ENCODE measurements at places on chromosomes 4 and X. TPM values are rescaled to one million over a fixed set of nuclear protein-coding genes. Genes with fewer than 3 reads are reported as not detected.

SETD7 gene
- 1.7 TPM for total RNA-seq

- DNase-seq: no peak
- H3K4me3 ChIP-seq: no peak overlapping the region
- no peak overlapping the region for H3K27ac ChIP-seq
- no peaks in the 10 kb centered on the region for H3K4me1 ChIP-seq
Measured at GRCh38 chr4:183345261-183345660, 23.0 kb upstream of the CLDN24 start.

GRCh38 chrX:109312757-109313156 is 169.1 kb downstream of the GUCY2F start:
- H3K27ac ChIP-seq: no peak overlapping the region
- no peaks in the 10 kb centered on the region for H3K4me1 ChIP-seq
- H3K36me3 ChIP-seq: peaks cover 3% of the 10 kb centered on the region
- no peak overlapping the region for H3K4me3 ChIP-seq
- H3K27me3 ChIP-seq: no peaks in the 10 kb centered on the region
- no peak for DNase-seq

DNA sequence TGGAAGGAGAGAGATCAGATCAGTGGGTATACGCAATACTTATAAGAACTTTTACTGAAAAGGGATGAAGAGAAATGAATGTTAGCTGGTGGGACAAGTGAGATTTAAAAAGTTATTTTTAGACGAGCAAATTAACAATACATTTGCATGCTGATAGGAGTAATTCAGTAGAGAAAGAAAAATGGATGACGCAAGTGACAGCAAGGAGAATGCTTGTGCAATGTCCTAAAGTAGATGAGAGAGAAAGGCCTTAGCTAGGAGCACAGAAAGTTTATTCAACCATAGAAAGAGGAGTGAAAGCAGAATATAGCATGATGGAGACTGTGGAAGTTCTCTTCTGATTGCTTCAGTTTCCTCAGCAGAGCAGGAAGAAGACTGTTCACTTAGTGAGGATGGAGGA is 45.8 kb downstream of the OSTC start:
- DNase-seq: no peak
- peaks cover 7% of the 10 kb centered on the region for H3K4me1 ChIP-seq
- H3K27me3 ChIP-seq: no peaks in the 10 kb centered on the region
- H3K4me3 ChIP-seq: no peak overlapping the region
- no peak overlapping the region for H3K27ac ChIP-seq
- H3K36me3 ChIP-seq: no peaks in the 10 kb centered on the region

- no peaks in the 10 kb centered on the region for H3K36me3 ChIP-seq
- no peak for DNase-seq
- no peaks in the 10 kb centered on the region for H3K4me1 ChIP-seq
- H3K27ac ChIP-seq: no peak overlapping the region
Measured at GRCh38 chrX:126137899-126138298, 28.2 kb downstream of the DCAF12L2 start.

GRCh38 chrX:30816079-30816478 is 73.0 kb downstream of the TAB3 start:
- DNase-seq: no peak
- no peak overlapping the region for H3K27ac ChIP-seq
- no peak overlapping the region for H3K4me3 ChIP-seq
- H3K36me3 ChIP-seq: no peaks in the 10 kb centered on the region
- no peaks in the 10 kb centered on the region for H3K27me3 ChIP-seq
- no peaks in the 10 kb centered on the region for H3K4me1 ChIP-seq

DNA sequence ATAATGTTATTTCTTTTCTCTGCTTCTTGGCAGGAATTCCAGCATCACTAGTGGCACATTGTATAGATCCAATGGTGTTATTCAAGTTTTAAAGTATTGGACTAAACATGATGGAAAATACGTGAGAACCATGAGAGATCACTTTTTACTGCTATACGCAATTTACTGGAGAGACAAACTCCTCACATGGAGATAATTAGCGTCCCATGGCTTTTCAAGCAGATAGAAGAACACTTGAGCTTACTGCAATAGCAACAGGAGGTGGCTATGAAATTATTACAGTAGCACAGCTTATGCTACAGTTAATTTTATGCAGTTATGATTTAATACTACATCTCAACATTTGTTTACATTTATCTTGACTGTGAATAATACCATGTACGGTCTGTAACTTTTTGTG is 11.9 kb upstream of the TMEM185A start:
- no peaks in the 10 kb centered on the region for H3K27me3 ChIP-seq
- no peak overlapping the region for H3K27ac ChIP-seq
- DNase-seq: no peak
- H3K36me3 ChIP-seq: no peaks in the 10 kb centered on the region
- H3K4me3 ChIP-seq: no peak overlapping the region
- H3K4me1 ChIP-seq: no peaks in the 10 kb centered on the region

GRCh38 chr4:7226439-7226838 is 34.1 kb downstream of the SORCS2 start:
- H3K4me1 ChIP-seq: no peaks in the 10 kb centered on the region
- no peak overlapping the region for H3K27ac ChIP-seq
- DNase-seq: no peak
- H3K36me3 ChIP-seq: no peaks in the 10 kb centered on the region
- H3K4me3 ChIP-seq: no peak overlapping the region

GRCh38 chr4:1242506-1243450 is 6.2 kb downstream of the CTBP1 start:
- H3K27me3 ChIP-seq: no peaks in the 10 kb centered on the region
- peaks cover 28% of the 10 kb centered on the region for H3K36me3 ChIP-seq
- no peak for DNase-seq
- H3K4me3 ChIP-seq: no peak overlapping the region
- H3K4me1 ChIP-seq: no peaks in the 10 kb centered on the region

Data from H9 (cell line).